ENCODE measurements at places on chromosomes 16 and 17.

DNA sequence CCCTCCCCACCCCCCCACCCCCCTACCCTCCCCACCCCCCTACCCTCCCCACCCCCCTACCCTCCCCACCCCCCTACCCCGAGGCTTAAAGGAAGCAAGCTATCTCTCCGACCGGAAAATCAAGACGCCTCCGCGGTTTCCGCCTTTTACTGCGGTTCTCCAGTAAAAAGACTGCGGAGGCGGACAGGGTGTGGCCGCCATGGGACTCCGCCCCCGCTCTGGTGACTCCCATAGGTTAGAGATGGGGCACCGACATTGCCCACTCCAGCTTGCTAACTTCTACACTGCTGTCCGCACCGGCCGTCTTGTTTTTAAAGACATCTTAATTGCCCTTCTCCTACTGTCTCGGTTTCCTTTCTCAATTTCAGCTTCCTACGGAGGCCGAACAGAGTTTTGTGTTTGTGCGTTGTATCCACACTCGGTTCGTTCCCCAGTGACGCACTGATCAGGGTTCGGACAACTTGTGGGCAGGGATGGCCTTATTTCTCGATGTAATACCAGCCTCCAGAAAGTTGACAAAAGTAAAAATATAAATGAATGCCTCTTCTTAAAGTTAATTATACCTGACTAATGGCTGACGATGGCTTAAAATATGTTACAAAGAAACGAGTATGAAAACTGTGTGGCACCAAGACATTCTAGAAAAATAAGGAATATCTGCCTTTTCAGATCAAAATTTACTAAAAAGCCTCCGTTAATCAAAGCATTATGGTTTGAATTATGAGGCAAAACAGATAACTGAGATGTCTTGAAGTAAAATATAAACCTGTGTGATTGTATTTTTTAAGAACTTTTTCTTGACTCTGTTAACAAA, 1.1 kb upstream of the ZNF200 start:
- peak; percentile 55 for DNase-seq

DNA sequence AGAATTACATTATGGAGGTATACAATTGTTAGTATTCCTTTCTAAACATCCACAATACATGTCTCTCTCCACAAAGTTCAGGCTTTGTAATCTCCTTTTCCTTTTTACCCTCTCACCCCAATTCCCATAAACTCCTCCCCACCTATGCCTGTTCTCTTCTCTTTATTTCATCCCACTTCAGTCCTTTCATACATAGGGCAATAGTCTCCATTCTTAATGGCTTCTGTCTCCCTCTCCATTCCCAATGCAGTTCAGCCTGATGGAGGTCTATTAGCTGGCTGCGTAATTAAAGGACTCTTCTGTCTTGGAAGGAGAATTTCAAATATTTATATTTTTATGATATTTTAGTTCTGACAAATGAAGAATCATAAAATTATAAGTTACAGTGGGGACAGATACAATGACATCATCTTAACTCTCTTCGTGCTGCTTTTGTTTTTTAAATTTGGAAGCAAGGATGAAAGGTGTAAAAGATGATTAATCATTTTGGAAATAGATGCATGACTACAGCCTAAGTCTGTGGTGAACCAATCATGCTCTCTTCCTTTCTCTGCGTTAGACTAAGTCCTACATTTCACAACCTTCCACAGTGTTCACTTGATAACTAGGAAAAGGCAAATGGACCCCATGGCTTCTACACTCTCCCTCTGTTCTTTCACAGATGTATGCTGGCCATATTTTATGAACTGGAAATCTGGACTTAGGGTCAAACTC, 11.2 kb upstream of the FAM20A start:
- no peak for DNase-seq

DNA sequence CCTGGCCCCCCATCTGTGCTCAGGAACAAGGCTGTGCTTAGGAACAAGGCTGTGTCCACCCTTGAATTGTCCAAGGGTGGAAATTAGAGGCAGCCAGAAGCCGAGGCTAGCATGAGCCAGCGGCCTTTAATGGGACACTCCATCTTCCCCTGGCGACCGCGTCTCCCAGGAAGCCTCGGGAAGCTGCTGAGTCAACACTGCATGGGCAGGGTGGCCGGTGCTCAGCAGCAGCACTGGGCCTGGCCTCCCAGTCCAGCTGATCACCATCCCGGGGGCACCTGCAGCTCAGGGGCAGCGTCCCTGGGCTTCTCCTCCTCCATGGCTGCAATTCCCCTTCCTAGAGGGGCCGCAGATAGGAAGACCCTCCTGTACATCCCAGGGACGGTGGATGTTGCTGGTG, 180.8 kb downstream of the ENGASE start:
- DNase-seq, result no peak

DNA sequence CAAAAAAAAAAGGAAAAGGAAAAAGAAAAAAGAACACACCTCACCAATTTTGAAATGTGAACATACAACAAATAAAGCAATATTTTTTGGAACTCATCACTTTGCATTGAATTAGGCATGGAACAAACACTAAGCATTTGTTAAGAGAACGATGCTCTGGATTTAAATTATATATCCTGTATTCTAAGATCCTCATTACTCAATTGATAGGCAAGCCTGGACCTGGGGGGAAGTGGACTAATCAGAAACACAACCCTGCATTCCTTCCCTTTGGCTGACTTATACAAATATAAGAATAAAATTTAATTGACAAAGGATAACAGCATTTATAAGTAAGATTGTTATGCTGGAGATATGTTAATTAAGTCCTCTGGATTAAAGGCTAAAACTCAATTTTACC, 2.2 kb downstream of the GJC1 start:
- no peak for DNase-seq

GRCh38 chr16:31214708-31215286, 878 bp downstream of the TRIM72 start:
- peak; percentile 13 for DNase-seq

DNA sequence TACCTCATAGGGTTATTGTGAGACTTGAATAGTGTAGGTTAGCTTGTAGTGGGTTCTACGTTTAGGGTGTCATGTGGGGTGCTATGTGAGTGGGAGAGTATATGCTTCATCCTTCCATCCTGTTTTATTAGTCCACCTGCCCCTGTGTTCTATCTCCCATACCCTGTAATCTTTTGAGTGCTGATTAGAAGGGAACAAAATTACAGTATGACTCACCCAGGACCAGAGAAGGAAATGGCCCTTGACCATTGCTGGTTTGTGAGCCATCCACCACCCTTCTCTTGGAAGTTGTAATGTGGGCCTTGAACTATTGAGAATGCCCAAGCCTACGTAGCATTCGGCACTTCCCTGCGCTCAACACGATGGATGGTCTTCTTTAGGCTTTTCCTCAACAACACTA, 17.1 kb downstream of the SAP30BP start:
- no peak for DNase-seq

- DNase-seq, result peak; percentile 22
These were observed 32.6 kb upstream of the CBFA2T3 start for GRCh38 chr16:89009343-89010209.

DNA sequence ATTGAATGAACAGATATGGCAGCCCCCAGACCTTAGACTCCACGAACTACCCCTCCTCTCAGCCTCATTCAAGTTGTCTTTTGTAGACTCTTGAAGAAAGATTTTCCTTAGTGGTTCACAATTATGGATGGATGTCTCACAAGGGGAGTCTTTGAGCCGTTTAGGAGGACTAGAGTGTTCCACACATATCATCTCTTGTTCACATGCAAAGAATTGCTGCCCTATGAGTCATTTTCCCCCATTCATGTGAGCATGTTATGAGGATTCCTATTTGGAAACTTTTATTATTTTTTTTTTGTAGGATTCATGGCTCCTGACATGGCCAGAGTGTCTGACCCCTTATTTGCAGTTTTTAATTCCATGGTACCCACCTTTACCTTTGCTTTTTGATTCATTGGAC, 237.1 kb downstream of the SHISA9 start:
- no peak for DNase-seq

GRCh38 chr16:6114691-6115090, 1017.1 kb upstream of the EEF2KMT start:
- no peak for DNase-seq

DNA sequence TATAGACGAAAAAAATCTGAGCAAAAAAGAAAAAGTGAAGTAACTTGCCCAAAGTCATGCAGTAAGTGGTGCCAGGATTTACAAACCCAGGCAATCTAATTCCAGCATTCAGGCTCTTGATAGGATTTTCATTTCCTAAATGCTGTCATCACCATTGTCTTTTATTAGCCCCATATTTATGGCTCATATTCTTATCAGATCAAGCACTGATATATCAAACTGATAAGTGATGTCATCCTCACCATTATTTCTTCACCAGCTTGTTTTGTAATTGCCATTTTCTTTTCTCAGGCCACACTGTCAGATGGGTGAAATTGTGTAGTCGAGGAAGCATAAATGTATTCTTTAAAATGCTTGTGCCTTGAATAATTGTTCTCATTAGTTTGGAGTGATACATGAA, 1.3 kb downstream of the RAD51C start:
- no peak for DNase-seq

GRCh38 chr17:79830763-79831264, 8.4 kb downstream of the CBX4 start:
- DNase-seq, result no peak
